ENCODE measurements at places on chromosomes 2 and 18. TPM values are rescaled to one million over a fixed set of nuclear protein-coding genes. Genes with fewer than 3 reads are reported as not detected.

DYNC2LI1 gene
- 20.9 TPM for polyA plus RNA-seq

MBP gene
- polyA plus RNA-seq = 14.0 TPM

FBXO48 gene
- polyA plus RNA-seq = 1.5 TPM

IL1RL2 gene
- polyA plus RNA-seq = 0.16 TPM

EPHA4 gene
- polyA plus RNA-seq = 11.3 TPM

HNRNPLL gene
- polyA plus RNA-seq = 44.6 TPM

ADD2 gene
- polyA plus RNA-seq = 2.4 TPM

CDK5R2 gene
- polyA plus RNA-seq = not detected

C1QL2 gene
- polyA plus RNA-seq = not detected

MCEE gene
- polyA plus RNA-seq = 22.5 TPM

NEU2 gene
- not detected for polyA plus RNA-seq

SCN7A gene
- polyA plus RNA-seq = 62.3 TPM

ABCB11 gene
- polyA plus RNA-seq = 0.11 TPM

SIX3 gene
- polyA plus RNA-seq = not detected

- DNase-seq = no peak
Observed at GRCh38 chr2:73984203-73984921, at the start of gene TET3. TSS of gene TET3 (plus strand) at chr2:73984910. CDS start at chr2:73986404, 1,494 bp downstream.

- DNase-seq = no peak
Observed at GRCh38 chr18:65082907-65083306, 667.9 kb upstream of the CDH7 start.

- DNase-seq = peak; percentile 82
Observed at GRCh38 chr18:31684279-31685096, at the start of gene B4GALT6. TSS of gene B4GALT6 (minus strand) at chr18:31684581. CDS start at chr18:31684426, 155 bp downstream.

DNA sequence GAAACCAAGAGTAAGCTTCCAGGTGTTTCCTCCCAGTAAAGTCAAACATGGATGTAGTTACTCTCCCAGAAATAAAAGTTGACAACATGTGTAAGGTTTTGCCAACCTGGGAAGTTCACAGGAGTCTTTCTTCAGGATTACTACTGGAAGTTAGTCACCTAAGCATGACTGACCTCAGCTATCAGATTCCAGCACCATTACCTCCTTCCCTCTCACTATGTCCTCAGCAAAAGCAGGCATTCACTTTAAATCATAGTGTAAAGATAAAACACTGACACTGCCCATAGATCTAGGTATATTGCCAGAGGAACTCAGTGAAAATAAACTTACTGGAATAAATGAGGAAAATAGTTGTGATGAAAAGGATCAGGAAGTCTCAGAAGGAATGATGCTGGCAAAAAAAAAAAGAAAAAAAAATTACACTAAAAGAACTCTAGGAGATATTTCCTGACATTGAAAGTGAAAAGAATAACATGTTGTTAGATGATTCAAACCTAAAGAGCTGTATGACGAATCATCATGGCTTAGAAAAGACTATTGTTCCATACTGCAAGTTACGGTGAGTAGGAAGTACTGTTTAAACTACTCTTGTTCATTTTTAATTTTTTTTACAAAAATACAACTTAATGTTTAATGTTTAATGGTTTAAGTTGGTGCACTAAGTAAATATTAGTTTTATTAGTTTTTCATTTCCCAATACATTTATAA, 484.5 kb upstream of the ZNF804A start:
- no peak for DNase-seq

GRCh38 chr18:5420906-5421305, 122.9 kb downstream of the EPB41L3 start:
- no peak for DNase-seq

DNA sequence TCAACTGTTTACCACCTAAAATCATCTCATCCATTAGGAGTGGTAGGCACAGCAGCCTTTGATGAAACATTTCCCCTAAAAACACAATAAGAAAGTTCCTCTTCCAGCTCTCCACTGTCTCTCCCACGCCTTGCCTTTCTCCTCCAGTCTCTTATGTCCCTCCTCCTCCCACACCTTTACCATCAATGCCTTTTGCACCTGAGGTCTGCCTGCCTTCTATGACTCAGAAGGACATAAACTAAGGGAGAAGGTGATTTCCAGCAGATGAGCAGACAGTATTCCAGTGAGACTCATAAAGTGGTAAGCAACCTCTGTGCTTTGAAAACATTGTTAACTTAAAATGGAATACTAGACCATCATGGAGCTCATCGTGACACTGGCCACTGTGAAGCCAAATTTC, 34.2 kb upstream of the NDUFV2 start:
- no peak for DNase-seq

GRCh38 chr18:44741511-44741910, 60.8 kb downstream of the SETBP1 start:
- peak; percentile 80 for DNase-seq

DNA sequence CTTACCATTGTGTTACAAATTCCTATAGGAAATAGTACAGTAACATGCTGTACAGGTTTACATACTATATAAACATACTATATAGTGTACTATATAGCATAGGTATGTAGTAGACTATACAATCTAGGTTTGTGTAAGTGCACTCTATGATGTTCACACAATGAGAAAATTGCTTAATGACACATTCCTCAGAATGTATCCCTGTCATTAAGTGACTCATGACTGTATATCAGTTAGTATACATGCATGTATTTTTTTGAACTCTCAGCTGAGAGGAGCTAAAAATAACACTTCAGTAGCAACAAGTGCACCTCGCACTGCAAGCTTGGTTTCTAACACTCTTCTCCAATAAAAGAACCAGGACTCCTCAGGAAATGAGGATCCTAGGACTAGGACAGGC, 19.5 kb upstream of the ASXL3 start:
- DNase-seq = no peak

DNA sequence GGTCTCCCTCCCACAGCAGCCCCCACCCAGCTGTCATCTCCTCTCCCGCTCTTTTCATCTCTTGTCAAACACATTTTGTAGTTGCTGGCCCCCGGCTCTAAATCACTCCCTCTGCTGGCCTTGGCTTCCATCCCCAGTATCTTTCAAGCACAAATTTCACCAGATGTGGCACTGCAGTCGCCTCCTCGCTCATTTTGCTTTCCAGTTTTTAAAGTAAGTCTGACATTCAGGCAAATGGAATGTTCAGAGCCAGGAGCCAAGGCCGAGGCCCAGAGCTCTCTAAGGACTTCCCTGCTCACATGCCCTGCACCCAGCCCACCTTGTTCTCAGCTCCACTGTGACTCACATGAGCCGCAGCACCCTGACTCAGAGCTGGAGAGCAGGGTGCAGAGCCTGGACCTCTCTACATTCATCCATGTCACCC, 158.4 kb downstream of the GALNT14 start:
- DNase-seq = peak; percentile 25

- no peak for DNase-seq
Observed at GRCh38 chr2:238730001-238730669, 117.8 kb upstream of the TWIST2 start.

- peak; percentile 88 for DNase-seq
Observed at GRCh38 chr2:229408356-229408755, 137.3 kb upstream of the PID1 start.

DNA sequence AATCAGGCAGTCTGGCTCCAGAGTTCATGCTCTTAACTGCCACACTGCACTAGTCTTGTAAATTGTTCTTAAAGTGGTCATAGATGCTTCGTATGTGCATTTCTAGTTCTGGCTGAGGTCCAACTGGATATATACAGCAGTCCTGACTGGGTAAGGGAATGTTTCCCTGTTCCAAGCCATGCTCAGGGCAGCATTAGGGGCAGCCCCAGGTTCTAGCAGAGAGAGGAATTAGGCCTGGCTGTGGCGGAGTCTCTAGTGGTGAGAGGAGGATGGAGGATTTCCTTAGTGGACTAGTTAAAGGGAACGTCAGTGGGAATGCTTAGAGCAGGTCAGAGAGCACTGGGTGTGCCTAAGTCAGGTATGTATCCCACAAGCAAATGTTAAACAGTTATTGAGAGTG, 28.0 kb downstream of the UBE2E3 start:
- DNase-seq = no peak

- no peak for DNase-seq
Observed at GRCh38 chr18:56443166-56443907, 195.1 kb downstream of the TXNL1 start.

GRCh38 chr2:231290321-231291015, 92.0 kb downstream of the ARMC9 start:
- peak; percentile 21 for DNase-seq

GRCh38 chr2:205807758-205808157, 125.5 kb downstream of the NRP2 start:
- no peak for DNase-seq

GRCh38 chr2:9655441-9656269, 24.9 kb upstream of the YWHAQ start:
- no peak for DNase-seq

DNA sequence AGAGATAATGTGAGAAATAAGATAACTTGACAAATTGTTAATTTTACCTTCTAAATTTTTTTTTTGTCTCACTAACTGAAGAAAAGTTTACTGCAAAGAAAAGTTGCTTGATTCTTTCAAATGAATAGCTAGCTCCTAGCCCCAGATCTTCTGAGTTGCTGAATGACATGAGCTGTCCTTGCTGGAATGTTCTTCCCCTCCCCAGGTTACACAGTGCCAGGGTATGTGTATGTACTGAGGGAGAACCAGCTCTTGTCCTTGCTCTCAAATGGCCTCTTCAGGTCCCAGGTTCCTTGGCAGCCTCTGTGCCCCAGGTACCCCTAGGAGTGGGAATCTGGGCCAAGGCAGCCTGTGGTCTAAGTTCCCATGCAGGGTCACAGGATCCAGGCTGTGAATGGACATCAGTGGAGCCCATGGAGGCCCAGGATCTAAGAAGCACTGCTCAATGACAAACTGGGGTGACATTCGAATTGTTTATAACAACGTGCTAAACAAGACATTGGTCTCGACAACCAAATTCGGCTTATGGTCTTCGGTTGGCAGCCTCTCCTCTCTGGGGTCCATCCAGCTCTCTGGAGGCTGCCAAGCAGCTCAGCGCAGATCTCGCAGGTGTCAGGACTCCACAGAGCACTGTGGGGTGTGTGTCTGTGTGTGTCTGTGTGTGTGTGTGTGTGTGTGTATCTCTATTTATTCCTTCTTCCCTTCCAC, 17.1 kb upstream of the INO80C start:
- DNase-seq = no peak

GRCh38 chr2:207113414-207113813, 52.3 kb downstream of the KLF7 start:
- DNase-seq = no peak

DNA sequence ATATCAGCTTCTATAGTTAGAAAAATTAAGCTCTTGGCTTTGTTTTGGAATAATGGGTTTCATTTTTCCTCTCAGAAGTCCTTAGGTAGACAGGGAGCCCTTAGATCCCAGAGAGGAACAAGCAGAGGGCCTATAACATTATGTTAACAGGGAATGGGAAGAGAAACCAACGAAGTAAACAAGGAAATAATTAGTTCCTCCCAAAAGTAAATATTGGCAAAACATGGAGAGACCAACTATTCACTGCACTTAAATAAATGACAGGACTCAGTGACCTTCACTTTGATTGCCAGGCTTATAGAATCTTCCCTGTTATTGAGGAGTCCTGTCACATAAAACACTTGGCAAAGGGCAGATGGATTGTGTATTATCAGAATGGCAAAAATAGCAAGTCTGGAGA, 5.3 kb downstream of the CRIM1 start:
- DNase-seq = no peak

- DNase-seq = no peak
Observed at GRCh38 chr2:191758518-191759507, 80.9 kb downstream of the NABP1 start.

GRCh38 chr2:235501673-235502031, 7.8 kb downstream of the AGAP1 start:
- peak; percentile 29 for DNase-seq

GRCh38 chr2:17717666-17718065, 35.9 kb downstream of the SMC6 start:
- DNase-seq = no peak

DNA sequence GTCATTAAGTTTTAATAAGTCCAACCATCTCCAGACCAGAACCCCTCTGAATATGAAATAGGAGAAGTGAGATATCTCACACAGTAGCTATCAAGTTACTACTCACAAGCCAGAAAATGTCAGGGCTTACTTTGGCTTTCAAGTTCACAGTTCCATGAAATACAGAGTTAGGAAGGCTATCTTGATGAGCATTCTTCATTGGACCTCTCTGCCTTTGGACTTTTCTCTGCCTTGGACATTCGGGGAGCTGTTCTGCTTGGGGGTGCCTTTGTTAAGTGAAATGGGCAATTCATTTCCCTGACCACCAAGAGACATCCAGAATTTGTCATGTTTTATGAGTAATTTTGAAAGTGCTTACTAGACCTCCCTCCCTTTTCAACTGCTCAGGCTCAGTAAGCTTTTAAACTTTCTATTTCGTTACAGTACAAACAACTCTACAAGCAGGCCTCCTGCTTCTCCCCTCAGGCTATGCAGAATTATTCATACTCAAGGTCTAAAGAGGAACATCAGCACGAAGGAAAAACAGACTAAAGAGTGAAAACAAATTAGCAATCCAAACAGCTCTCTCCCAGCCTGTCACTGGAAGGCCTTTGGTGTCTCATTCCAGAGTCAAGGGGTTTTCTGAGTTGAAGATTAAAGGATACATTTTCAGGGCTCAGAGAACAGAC, 95.3 kb downstream of the MREG start:
- peak; percentile 27 for DNase-seq

DNA sequence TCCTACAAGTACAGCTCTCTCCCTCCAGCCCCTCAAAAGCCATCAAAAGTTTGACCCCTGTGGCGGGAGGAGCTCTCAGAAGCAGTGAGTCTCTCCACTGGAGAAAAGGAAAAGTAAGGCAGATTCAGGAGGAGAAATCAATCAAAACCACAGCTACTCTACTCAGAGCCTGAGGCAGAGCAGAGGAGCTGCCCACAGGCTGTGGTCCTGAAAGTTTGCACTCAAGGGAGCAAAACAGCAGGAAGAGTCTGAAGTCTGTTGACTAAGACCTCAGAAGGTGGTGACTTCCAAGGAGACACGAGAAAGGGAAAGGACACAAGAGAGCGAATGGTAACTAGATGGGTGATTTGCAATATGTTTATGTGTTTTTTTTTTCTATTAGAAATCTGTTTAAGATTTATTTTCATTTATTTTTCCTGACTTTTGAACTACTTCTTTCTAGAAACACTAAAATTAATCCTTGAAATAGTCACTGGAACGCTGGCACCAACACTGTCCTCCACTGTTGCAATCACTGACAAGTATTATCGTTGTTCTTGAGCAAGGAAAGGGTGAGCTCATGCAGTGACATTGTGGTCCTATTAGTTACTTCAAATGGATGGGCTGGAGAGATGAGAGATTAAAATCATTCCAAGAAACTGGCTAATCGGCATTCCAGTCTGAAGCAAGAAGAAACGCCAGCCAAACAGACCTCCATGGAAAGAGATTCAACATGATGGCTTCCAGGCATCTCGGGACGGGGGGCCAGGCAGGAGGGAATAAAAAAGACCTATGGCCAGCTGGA, 35.8 kb downstream of the PID1 start:
- DNase-seq = no peak

DNA sequence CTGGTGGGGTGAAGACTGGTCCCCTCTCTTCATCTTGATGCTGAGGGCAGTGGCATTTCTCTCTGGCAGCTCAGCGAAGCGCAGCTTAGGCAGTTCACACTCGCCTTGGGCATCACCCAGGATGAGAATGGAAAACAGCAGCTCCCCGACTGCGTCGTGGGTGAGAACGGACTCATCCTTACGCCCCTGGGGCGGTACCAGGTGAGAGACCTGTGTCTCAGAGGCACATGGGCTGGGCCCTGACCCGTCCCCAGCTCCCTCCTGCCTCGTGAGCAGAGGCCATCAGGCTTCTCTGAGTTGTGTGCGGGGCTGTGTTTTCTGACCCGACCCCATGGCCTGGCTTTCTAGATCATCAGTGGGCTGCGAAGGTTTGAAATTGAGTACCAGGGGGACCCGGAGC, 8.2 kb upstream of the CCDC74A start:
- DNase-seq = no peak

Measured in muscle of back (tissue), 13 donors.